ENCODE measurements at places on chromosomes 12 and 14. TPM values are rescaled to one million over a fixed set of nuclear protein-coding genes. Genes with fewer than 3 reads are reported as not detected.

Gene MUCL1
- polyA plus RNA-seq = not detected

Gene MGAT4C
- polyA plus RNA-seq = not detected

Gene CCDC196
- polyA plus RNA-seq = not detected

Gene TGM1
- 3.3 TPM for polyA plus RNA-seq

Gene CLMN
- polyA plus RNA-seq = 0.09 TPM

Gene OR4E2
- not detected for polyA plus RNA-seq

Gene RNASE3
- not detected for polyA plus RNA-seq
